Amygdala (tissue), 56 donors: ENCODE measurements at places on chromosomes 12 and 14.

DNA sequence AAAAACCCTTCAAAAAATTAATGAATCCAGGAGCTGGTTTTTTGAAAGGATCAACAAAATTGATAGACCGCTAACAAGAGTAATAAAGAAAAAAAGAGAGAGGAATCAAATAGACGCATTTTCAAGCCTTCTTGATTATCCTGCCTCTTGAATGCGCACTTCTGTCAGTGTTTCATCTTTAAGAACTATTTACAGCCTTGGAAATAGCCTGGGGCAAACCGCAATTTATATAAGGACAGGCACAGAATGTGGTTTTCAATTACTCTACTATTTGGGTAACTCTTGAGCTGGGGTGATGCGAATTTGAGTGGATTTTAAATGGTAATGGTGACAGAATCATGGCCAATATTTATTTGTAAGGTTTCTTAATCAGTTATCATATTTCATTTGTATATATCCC is 179.1 kb upstream of the OTX2 start:
- no peak for DNase-seq

- DNase-seq: no peak
Observed at GRCh38 chr14:60079723-60080122, 12.0 kb upstream of the PCNX4 start.

DNA sequence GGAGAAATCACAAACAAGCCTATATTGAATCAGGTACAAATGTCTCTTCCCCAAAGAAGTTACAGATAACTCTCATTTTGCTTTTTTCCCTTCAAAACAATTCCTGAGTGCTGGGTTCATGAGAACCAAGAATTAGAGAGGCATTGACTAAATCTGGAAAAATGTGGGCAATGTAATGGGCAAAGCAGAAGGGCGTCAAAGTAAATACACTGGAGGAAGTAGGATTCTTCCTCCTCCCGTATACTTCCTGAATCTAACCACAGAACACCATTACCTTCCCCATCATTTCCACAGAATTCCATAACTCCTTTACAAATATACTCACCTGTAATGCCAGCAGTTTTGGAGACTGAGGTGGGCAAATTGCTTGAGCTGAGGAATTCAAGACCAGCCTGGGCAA is 3.0 kb upstream of the RBMS2 start:
- no peak for DNase-seq

DNA sequence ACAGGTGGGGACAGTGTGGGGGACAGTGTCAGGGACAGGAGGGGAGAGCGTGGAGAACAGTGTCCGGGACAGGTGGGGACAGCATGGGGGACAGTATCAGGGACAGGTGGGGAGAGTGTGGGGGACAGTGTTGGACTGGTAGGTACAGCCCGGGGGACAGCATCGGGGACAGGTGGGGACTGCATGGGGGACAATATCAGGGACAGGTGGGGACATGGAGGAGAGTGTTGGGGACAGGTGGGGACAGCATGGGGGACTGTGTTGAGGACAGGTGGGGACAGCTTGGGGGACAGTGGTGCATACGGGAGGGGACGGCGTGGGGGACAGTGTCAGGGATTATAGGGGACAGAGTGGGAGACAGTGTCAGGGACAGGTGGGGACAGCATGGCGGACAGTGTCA is 212.3 kb downstream of the TMEM121 start:
- DNase-seq: no peak

DNA sequence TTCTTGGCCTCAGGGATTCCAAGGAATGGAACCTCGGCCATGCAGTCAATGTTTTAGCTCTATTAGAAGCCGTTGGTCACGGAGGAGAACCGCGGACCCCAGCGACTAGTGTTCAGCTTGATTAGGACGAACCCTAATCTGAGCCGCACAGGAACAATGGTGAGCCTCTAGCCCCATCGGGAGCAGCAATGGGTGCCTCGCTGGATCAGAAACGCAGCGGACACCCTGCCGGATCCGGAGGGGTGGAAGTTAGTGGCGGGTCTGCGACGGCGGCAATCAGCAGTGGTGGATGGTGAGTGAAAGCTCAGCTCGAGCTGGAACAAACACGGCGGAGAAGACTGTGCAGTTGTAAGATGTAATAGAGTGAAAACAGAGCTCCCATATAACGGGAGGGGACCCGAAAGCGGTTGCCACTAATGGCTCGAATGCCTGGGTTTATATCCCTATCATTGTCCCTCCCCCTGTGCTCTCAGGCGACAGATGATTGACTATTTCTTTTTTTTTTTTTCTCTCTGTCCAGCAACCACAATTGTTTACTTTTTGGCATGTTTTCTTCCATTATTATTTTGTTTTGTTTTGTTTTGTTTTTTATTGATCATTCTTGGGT is 127.7 kb downstream of the ZNF664 start:
- DNase-seq: no peak

- no peak for DNase-seq
Observed at GRCh38 chr14:75487155-75487671, 35.1 kb upstream of the BATF start.

GRCh38 chr14:68089146-68089731 is 269.7 kb downstream of the RAD51B start:
- no peak for DNase-seq

- DNase-seq: no peak
Observed at GRCh38 chr12:4505376-4505986, 33.2 kb upstream of the RAD51AP1 start.

GRCh38 chr12:54377007-54377406 is 7.5 kb downstream of the ZNF385A start:
- DNase-seq: no peak

GRCh38 chr14:73567358-73567757 is 1.7 kb upstream of the ACOT2 start:
- no peak for DNase-seq

DNA sequence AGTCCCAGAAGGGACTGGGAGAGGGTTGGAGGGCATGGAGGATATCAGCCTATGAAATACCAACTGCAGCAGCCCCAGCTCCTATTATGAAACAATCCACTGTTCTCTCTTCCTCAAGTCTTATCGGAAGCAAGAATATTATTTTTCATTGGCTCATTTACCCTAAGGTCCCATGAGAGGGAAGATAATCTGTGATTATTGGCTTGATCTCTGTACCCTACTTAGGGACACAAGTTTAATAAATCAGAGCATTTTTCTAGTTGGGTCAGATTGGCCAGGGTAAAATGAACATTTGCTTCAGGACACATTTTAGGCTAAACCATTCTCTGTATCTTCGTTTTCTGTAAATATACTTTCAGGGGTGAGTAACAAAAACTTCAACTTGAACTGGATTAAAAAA is 43.1 kb upstream of the GNG2 start:
- DNase-seq: no peak

- DNase-seq: no peak
Observed at GRCh38 chr14:71725922-71726579, 206.2 kb upstream of the RGS6 start.

GRCh38 chr14:21680072-21680471 is 6.5 kb upstream of the OR4E1 start:
- DNase-seq: no peak

GRCh38 chr14:67934087-67934486 is 114.5 kb downstream of the RAD51B start:
- DNase-seq: no peak

- DNase-seq: peak; percentile 74
Observed at GRCh38 chr14:73759183-73759713, 45.1 kb upstream of the PNMA1 start.

DNA sequence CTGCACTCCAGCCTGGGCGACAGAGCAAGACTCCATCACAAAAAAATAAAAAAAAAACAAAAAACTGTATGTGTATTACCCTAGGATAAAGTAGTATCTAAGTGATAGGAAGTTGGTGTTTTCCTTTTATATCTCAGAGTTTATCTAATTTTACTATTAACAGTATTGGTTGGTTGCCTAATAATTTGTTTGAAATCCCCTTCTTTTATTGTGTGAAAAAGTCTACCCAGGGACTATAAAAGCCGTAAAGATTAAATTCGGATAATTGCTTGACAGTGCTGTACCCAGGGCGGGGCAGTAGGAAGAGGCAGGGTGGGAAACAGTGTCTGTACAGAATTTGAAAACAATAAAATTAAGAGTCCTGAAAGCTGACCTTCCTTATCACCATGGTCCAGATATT is 78.4 kb downstream of the RASSF8 start:
- no peak for DNase-seq

GRCh38 chr12:64299628-64300027 is 77.5 kb upstream of the KICS2 start:
- no peak for DNase-seq

GRCh38 chr12:3680919-3681594 is 71.9 kb downstream of the CRACR2A start:
- no peak for DNase-seq

DNA sequence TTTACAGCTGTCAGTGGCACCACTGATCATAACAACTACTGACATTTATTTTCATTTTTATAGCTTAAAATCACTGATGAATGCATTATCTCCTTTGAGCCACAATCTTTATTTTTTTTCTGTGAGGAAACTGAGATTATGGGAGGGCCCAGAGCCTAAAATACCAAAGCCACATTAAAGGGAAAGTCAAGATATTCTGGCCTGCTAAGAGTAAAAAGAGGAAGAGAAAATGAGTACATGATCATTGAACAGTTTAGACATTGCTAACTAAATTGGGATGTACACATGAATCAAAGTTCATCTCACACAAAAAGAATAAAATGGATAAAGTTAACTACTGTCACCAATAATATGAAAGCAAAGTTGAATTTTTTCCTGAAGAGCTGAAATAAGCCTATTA is 170.5 kb upstream of the GARIN2 start:
- DNase-seq: no peak

GRCh38 chr14:89702073-89702875 is 252.3 kb downstream of the EFCAB11 start:
- no peak for DNase-seq

DNA sequence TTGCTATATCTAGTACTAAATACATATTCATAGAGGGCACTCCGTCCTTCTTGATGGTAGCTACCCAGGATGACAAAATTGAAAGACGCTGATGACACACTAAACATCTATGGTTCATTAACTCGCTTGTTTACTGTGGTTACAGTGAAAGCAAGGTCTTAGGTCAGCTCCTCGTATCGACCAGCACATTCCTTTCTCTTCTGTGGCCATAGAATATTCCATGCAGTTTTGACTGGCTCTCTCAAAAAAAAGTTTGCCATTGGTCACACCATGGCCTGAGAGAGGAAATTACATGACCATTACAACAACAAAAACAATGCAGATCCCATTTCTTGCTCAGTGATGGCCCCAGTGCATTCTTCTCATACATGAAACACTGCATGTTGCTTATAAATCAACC is 411.4 kb upstream of the SOX5 start:
- DNase-seq: no peak

DNA sequence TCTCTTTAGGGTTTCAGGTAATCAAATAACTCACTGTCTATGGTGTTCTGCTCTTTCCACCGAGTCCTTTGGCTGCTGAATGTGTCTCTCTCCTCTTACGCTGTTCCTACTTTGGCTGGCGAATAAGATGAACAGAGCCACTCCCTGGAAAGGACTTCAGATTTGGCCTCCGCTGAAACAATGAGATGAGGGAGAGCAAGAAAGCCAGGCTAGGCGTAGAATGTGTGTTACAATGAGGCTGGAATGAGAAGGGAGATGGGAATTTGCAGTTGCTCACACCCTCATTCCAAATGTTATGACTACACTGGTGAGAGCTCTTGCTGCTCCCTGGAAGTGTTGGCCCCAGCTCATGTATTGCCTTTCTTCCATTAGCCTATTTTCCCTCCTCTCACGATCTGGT is at the start of gene MFAP5:
TSS of gene MFAP5 (minus strand) at position 234 of the 400 bp plus-strand sequence. CDS start 722 bp downstream, outside the sequence.
- no peak for DNase-seq

GRCh38 chr12:100447381-100447780 is 26.3 kb upstream of the NR1H4 start:
- DNase-seq: no peak

DNA sequence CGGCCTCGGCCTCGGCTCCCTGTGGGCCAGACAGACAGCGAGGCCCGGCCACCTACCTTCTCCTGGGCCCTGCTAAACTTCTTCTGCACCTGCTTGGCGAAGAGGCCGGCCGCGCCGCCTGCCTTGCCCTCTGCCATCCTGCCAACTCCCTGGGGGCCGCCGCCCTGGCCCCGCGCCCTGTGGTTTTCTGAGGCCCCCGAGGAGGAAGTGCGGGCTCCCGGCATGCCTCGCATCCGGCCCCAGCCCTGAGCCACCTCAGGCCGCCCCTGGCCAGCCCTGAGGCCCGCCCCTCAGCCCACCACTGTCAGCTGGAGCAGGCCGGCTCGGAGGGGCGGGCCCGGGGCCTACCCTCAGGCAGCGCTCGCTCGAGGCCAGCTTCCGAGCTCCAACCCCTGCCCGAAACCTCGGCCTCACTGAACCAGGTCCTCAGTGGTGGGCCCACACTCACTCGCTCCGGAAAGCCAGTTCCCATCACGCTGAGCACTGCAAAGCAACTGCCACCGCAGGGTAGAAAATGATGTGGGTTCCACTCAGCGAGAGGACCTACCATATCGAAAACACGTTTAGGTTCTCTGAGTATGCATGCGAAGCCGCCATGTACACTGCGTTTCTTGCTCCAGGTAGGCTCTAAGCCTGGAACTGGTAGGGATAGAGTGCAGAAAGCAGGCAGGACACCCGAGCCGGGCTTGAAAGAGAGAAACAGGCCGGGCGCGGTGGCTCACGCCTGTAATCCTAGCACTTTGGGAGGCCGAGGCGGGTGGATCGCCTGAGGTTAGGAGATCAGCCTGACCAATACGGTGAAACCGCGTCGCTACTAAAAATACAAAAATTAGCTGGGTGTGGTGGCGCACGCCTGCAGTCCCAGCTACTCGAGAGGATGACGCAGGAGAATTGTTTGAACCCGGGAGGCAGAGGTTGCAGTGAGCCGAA is at the start of gene BIN2:
TSS of gene BIN2 (minus strand) at position 209 of the 930 bp plus-strand sequence. CDS start at position 137, 72 bp downstream.
- no peak for DNase-seq

DNA sequence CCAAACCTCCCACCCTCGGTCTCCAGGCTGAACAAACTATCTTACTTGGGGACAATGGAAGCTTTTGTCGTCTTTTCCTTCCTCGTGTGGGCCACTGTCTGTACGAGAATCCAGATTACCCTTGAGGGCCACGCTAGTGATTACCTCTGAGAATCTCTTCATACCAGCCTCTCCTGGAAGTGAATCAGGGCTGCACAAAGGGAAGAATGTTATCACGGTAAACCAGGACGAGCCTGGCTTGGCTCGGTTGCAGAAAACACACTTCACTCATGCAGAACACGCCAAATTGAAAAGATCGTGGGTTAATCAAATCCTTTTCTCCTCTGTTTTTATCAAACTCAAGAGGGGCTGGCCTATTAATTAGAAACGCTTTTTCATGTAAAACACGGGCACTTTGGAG is 51.6 kb upstream of the MYL2 start:
- DNase-seq: no peak

GRCh38 chr14:23147676-23148075 is 28.6 kb upstream of the CEBPE start:
- DNase-seq: peak; percentile 42
